Inflammatory macrophage treated with lipopolysaccharide for 1 hour (primary cell): ENCODE measurements at places on chromosomes 2 and 18.
A peak's percentile ranks its signal among the peaks of the same experiment; 100 is the strongest.

DNA sequence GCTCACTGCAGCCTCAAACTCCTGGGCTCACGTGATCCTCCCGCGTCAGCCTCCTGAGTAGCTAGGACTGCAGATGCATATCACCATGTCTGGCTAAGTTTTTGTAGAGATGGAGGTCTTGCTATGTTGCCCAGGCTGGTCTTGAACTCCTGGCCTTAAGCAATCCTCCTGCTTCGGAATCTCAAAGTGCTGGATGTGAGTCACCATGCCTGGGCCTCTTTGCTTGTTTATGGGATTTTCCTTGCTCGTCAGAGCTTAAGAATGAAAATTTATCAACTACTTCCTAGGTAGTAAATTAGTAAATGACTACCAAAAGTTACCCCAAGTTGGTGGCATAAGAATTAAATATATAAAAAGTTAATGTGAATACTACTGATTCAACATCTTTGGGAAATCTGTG is 51.0 kb downstream of the ACTR3 start:
- no peak for DNase-seq

GRCh38 chr2:59892398-59892797 is 661.1 kb downstream of the BCL11A start:
- no peak for DNase-seq

GRCh38 chr18:59468821-59469220 is 109.8 kb upstream of the LMAN1 start:
- DNase-seq, result no peak

DNA sequence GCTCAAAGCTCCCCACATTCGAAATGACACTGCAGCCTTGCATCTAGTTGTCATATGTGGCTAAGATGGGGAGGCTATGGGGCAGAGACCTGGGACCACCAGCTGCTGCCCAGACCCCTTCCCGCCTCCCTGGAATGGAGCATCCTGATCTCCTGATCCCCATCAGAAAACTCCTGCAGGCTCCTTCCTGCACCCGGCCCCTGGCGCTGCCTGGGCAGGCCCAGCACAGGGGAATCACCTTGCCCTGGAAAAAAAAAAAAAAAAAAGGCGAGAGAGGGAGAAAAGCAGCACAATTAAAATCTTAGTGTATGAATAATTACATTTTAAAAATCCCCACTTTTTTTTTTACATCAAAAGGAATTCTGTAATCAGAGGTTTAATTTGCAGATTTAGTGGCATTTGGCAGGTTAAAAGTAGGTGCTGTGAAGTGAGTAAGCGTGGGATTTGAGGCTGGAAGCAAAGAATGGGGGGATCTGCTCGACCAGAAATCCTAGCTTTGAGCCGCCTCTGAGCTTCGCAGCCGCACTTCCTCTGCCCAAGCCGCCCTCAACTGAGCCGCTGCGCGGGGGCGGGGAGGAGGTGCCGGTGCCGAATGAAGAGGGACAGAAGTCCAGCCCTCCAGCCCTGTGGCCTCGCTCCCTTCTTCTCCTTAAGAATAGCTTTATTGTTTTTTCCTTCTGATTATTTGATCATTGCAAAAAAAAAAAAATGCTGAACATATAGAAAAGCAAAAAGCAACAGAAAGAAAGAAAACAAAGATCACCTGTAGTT is 30.0 kb downstream of the THNSL2 start:
- DNase-seq, result peak; percentile 72

DNA sequence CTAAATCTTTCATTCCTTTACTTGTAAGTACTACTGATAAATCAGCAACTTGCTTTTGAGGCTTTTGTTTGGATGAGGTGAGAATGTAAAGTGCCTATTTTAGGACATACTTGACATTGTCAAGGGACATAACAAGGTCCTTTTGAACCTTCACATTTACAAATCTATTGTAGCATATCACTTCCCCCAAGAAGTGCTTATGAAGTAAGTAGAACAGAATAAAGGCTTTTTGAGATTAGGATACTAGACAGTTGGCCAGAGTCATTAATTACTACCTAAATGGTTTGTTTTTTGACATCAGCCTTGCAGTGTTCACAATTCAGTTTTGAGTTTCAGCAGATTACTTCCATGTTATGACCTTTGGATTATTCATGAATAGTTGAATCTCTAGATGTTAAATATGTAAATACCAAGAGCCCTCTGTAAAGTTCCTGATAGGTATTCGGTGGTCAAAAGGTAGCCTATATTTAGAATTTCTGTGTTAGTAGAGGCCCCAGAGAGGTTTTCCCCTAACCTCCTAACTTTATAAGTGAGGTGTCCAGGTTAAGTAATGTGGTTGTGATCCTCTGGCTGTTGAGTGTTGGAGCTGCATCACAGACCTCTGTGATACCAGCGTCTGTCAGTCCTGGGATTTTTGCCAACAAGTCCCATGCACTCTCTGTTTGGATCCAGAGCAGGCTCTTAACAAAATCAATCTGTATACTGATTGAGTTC is 67.2 kb downstream of the LCLAT1 start:
- DNase-seq, result no peak

DNA sequence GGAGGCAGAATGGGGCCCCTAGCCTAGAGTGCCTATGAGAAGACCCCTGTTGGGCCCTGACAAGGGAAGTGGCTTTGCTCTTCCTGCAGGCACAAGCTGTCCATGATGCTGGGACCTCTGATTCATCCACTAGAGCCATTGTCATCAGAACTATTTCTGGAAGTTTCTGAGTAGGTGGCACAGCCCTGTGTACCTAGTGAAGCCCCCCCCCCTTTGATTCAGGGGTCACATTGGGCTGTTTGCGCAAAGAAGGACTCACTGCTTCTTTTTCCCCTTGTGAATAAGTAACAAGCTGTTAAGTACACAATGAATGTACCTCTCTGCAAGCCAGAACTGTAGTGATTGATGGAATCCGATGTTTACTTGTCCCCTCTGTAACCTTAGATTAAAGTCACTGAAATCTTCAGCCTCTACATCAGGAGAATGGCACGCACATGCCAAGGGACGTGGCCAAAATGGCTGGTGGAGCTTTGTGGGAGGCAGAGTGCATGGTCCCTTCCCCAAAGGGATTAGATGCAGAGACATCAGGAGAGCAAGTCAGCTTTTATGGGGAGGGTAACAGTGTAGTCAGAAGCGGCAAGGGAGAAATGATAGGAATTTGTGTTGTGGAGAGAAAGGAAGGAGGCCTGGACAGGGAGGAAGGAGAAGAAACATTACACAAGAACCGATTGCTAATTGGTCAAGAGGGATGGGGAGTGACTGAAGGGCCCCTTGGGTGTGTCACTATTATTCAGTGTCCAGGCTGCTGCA is 267.6 kb upstream of the RAB12 start:
- DNase-seq, result no peak

GRCh38 chr2:231710799-231711676 is 2.7 kb downstream of the PTMA start:
- DNase-seq, result peak; percentile 43

GRCh38 chr18:78722386-78722785 is 257.2 kb upstream of the SALL3 start:
- no peak for DNase-seq

- no peak for DNase-seq
Measured at GRCh38 chr2:164335128-164335527, 286.2 kb downstream of the GRB14 start.

GRCh38 chr2:124289615-124290014 is 264.5 kb downstream of the CNTNAP5 start:
- no peak for DNase-seq

DNA sequence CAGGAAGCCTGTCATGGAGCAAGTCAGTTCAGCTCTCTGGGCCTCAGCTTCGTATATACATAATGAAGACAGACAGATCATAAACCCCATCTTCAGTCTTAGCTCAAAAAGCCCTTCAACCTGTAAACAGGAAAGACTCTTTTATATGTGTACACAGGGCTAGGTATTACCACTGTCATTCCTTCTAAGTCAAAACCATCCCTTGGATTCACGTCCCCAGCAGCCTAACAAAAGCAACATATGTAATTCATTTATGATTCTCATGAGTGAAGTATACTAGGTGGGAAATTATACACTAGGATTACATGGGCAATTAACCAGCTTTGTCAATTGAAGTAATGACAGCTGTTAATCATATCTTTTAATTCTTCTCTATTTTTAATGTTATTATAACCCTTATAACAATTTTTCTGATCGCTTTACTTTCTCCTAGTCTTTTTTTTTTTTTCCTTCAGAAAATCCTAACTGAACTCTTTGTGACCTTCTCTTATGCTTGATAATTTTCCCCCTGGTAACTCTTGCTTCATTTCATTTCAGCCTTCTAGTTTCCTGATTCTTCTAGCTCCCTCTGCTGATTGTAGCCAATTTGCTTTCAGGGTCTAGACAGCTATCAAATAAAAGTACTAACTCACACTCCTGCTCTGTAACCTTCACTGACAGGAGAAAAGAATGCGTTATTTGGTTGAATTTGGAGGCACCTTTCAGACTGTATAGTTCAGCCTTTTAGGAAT is 99.7 kb downstream of the RBM43 start:
- no peak for DNase-seq

GRCh38 chr18:69002233-69002632 is 204.4 kb downstream of the CCDC102B start:
- no peak for DNase-seq

DNA sequence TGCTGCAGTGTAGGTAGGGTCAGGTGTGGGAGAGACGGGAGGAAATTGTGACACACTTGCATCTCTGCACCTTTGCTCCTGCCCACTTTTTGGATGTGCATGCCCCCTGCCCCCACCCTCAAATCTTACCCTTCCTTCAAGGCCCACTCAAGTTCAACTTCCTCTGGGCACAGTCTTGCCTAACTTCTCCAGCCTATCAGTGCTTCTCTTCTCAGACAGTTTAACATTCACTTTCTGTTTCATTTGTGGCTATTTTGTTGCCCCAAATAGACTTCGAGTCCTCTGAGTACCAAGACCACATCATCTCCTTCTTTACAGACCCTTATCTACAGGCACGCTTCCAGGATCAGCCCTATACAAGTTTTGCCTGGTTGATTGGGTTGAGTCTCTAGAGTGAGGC is 2.7 kb downstream of the ST8SIA5 start:
- peak; percentile 47 for DNase-seq

- DNase-seq, result no peak
Measured at GRCh38 chr2:1837458-1837857, 93.1 kb upstream of the PXDN start.

GRCh38 chr2:9380702-9381628 is 42.4 kb downstream of the ITGB1BP1 start:
- no peak for DNase-seq

DNA sequence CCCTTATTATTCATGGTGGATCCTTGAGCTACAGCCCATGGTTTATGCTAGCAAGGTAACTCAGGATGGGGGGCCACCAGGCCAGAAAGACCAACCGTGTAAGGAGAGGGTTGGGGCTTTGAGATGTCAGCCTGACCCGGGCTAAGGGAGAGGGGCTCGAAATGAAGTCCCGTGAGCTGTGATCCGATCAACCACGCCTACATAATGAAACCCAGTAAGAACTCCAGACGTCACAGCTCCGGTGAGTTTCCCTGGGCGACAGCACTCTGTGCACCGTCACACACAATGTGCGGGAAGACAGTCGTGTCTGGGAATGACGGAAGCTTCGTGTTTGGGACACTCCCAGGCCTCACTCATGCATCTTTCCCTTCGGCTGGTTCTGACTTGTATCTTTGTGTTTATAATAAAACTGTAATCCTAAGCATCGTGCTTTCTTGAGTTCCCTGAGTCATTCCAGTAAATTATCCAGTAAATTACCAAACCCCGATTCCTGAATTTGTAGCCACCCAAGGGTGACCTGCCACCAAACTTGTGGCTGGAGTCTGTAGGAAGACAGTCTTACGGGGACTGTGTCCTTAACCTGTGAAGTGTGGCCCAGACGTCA is 44.2 kb downstream of the CYP27C1 start:
- DNase-seq, result no peak

- no peak for DNase-seq
Measured at GRCh38 chr2:64405581-64406406, 48.2 kb upstream of the LGALSL start.

DNA sequence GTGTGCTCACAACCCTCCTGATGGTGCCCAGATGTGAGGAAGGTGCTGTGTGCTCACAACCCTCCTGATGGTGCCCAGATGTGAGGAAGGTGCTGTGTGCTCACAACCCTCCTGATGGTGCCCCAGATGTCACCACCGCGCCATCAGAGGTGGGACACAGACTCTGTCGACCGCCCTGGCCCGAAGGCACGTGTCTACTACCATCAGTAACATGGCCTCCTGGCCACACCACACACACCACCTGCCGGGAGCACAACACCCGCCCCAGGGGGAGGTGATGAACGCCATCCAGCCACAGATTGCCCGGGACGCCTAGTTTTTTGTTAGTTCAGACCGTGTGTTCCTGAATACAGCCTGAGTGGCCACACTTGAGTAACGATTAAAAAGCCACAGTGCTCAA is 24.5 kb downstream of the HDAC4 start:
- DNase-seq, result no peak

DNA sequence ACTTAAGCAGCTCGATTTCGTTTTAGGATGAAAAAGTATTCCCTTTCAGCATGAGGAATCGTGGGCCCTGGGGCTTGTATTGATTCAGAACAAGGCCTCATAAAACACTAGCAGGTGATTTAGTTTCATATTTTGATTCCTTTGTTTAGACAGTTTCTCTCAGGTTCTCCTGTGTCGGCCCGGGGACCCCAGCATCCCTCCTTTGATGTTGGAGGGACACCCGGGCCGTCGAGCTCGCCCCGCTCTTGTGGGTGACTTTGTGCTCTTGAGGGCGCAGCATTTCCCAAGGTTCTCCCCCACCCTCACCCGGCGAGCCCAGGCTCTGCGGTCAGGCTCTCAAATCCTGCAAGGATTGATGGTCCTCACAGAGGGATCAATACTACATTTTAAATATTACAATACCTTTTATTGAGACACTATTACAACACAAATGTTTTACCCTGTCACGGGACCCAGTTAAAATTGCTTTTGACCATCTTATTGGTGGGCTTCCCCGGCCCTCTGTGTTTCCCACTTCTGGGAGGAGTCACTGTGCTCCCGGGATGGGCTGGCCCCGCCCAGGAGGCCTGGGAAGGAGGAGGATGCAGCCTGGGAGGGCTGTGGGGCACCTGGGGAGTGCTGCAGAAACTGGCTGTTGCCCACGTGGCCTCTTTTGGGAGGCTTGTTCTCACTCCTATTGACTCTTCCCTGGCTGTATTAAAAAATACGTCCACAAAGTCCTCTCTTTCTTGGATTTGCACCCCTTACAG is 222.6 kb downstream of the INSIG2 start:
- no peak for DNase-seq

DNA sequence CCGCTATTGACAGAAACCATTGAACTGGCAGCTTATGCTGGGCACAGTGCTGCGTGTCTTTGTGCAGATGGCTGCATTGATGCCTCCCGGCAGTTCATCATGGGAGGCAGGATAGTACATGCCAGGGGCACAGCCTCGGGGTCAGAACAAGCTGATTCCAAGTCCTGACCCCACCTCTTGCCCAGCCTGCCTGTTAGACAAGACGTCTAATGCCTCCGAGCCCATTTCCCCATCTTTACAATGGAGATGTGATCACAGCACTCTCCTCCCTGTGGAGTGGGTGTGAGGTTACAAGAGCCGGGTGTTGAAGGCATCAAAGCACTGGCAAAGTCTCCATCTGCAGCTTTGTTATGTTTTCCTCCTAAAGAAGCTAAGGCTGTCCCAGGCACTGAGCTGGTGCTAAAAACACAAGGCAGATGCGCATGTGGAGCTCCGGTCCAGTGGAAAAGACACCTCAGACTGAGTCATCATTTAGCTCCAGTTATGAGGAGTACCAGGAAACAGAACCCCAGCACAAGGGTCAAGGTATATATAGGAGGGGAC is 125.7 kb upstream of the EPAS1 start:
- no peak for DNase-seq

GRCh38 chr2:10285556-10286198 is 17.0 kb upstream of the HPCAL1 start:
- DNase-seq, result peak; percentile 68
